ENCODE measurements at places on chromosomes 12 and 14. TPM values are rescaled to one million over a fixed set of nuclear protein-coding genes. Genes with fewer than 3 reads are reported as not detected.

SLC10A1 gene
- total RNA-seq, result not detected

NIN gene
- 71.6 TPM for total RNA-seq

PPP1R36 gene
- not detected for total RNA-seq

IGFBP6 gene
- not detected for total RNA-seq

PTPRB gene
- not detected for total RNA-seq

CFAP54 gene
- 1.3 TPM for total RNA-seq

TMPRSS12 gene
- not detected for total RNA-seq

GRCh38 chr14:56559182-56559581 lies 20.4 kb upstream of the TMEM260 start:
- no peaks in the 10 kb centered on the region for H3K4me1 ChIP-seq
- peaks cover 44% of the 10 kb centered on the region for H3K27me3 ChIP-seq
- no peak overlapping the region for H3K27ac ChIP-seq
- no peaks in the 10 kb centered on the region for H3K36me3 ChIP-seq

DNA sequence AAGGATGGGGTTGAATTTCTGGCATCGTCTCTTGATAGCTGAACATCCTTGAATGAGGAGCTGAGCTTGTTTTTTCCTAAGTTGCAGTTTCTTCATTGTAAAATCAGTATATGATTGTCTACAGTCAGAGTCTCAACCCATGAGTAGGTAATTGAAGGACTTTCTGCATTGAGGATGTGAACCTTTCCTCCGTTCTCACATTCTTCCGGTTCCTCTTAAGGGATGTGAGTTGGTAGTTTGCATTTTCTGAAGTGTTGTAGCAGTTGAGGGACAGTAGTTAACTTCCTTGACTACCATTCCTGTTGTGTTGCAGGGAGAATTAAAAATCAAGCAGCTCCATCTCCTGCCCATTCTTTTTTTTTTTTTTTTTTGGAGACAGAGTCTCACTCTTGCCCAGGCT lies 19.1 kb downstream of the TPCN1 start:
- peaks cover 2% of the 10 kb centered on the region for H3K36me3 ChIP-seq
- DNase-seq, result no peak
- H3K27me3 ChIP-seq, result no peaks in the 10 kb centered on the region
- peaks cover 16% of the 10 kb centered on the region for H3K4me1 ChIP-seq
- H3K4me3 ChIP-seq, result no peak overlapping the region

- no peaks in the 10 kb centered on the region for H3K36me3 ChIP-seq
- DNase-seq, result no peak
- no peak overlapping the region for H3K4me3 ChIP-seq
- H3K27me3 ChIP-seq, result peaks cover 79% of the 10 kb centered on the region
- no peak overlapping the region for H3K27ac ChIP-seq
Measured at GRCh38 chr12:4918950-4919660, 9.4 kb downstream of the KCNA1 start.

DNA sequence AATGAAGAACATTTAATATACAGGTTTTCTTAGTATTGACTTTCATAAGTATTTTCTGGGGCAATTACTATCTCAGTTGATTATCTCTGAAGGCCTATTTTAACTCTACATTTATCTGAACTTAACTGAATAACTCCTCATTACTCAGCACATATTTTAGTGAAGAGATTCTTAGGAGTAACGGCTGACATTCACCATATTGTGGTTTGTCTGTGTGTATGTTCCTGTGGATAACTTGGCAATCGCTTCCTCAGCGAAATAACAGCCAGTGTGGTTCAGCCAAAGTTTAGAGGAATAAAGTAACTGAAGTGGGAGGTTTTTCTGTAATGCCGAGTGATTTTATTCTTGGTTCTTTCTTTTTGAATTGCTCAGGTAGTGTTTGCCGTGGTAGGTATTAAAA lies 168.0 kb downstream of the RAD51B start:
- H3K4me3 ChIP-seq, result no peak overlapping the region
- peaks cover 3% of the 10 kb centered on the region for H3K36me3 ChIP-seq
- no peaks in the 10 kb centered on the region for H3K27me3 ChIP-seq

- H3K27ac ChIP-seq, result no peak overlapping the region
- H3K4me1 ChIP-seq, result peaks cover 36% of the 10 kb centered on the region
- no peaks in the 10 kb centered on the region for H3K36me3 ChIP-seq
- no peak overlapping the region for H3K4me3 ChIP-seq
Measured at GRCh38 chr14:20493634-20494033, 11.7 kb upstream of the RNASE10 start.
